ENCODE measurements at places on chromosomes 2 and 18. TPM values are rescaled to one million over a fixed set of nuclear protein-coding genes. Genes with fewer than 3 reads are reported as not detected.

DNA sequence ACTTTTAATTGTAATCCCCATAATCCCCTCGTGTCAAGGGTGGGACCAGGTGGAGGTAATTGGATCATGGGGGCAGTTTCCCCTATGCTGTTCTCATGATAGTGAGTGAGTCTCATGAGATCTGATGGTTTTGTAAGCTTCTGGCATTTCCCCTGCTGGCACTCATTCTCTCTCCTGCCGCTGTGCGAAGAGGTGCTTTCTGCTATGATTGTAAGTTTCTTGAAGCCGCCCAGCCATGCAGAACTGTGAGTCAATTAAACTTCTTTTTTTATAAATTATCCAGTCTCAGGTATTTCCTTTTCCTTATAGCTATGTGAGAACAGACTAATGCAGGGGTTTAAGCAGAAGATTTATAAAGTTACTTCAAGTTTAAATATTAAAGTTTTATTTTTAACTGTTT, 655.2 kb downstream of the EPHA4 start:
- DNase-seq, result no peak

Gene ZBTB7C
- not detected for total RNA-seq

GRCh38 chr2:136162438-136162837, 44.5 kb upstream of the CXCR4 start:
- DNase-seq, result no peak

Gene OSR1
- total RNA-seq, result 2.2 TPM

Gene PJVK
- 1.3 TPM for total RNA-seq
